ENCODE measurements at places on chromosomes 7 and 10.

DNA sequence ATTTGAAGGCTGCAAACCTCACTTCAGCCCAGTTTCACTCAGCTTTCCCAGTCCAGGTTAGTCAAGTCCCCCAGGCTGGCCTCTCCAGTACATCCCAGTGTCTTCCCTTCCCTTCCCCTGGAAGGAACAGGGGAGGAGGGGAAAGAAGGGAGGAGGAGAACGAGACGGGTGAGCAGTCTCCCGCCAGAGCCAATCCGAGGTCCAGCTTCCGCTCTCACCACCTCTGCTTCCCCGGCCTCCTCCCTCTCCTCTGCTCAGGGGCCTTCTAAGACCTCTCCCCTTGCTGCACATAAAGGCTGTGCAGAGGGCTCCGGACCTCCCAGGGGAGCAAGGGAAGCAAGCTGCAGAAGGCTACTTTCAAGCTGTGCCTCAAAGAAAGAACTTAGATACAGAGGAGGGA is 4.1 kb downstream of the ATG9B start:
- DNase-seq: no peak

GRCh38 chr7:29272057-29272456 is 77.5 kb downstream of the CHN2 start:
- DNase-seq: no peak

GRCh38 chr7:23477962-23478866 is 7.9 kb upstream of the IGF2BP3 start:
- no peak for DNase-seq

DNA sequence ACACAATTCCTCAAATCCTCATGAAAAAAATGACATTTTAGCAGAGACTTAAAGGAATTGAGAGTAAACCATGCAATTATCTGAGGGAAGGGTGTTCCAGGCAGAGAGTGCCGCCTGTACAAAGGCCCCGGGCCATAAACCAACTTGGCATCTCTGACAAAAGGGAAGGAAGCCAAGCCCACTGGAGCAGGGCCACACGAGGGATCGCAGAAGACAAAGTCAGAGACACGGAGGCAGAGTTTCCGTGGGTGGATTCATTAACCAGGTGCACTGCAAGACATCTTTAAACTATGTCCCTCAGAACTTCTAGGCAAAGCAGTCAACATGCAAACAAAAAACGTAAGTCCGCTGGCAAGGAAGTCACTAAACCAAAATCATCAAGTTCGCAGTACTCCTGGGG is 92.0 kb downstream of the SFMBT2 start:
- DNase-seq: no peak

DNA sequence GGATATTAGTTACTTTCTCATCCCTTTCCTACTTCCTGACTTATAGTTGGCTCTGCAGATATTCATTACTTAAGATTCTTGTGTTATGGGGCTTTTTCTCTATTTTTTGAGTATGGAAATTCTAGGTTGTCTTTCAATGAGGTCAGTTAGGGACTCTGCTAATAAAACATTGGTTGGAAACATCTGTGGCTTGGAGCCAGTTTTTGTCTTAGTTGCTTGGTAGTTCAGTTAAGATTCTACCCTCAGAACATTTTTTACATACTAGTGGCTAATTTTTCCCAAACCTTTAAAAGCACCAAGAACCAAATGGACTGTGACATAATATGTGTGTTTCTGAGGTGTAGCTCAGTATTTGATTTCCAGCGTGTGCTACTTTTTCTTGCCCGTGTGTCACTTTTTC is 305.6 kb upstream of the FZD1 start:
- DNase-seq: no peak

- DNase-seq: no peak
Measured at GRCh38 chr10:100688201-100688600, 57.2 kb upstream of the PAX2 start.

DNA sequence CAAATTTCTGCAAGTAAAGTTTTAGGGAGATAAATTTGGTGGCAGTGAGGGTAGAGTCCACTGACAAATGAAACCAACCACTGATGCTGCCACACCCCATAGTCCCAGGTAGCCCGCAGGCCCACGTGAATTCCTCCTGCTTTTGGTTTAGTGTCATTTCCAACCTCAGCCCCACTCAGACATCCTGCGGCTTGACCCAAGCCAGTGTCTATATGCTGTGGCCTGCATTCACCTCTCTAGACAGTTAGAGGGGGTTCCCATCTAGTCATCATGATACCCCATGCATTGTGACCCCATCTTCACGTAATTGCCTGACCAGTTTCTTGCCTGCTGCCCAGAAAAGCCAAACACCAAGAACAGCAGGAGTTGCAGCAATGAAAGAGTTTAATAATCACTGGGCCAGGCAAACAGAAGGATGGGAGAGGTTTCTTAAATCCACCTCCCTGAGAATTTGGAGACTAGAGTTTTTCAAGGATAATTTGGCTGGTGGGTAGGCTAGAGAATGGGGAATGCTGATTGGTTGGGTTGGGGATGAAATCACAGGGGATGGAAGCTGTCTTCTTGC is 332.0 kb upstream of the GALNT17 start:
- DNase-seq: no peak

- DNase-seq: no peak
Measured at GRCh38 chr10:95508730-95509129, 52.4 kb downstream of the SORBS1 start.

DNA sequence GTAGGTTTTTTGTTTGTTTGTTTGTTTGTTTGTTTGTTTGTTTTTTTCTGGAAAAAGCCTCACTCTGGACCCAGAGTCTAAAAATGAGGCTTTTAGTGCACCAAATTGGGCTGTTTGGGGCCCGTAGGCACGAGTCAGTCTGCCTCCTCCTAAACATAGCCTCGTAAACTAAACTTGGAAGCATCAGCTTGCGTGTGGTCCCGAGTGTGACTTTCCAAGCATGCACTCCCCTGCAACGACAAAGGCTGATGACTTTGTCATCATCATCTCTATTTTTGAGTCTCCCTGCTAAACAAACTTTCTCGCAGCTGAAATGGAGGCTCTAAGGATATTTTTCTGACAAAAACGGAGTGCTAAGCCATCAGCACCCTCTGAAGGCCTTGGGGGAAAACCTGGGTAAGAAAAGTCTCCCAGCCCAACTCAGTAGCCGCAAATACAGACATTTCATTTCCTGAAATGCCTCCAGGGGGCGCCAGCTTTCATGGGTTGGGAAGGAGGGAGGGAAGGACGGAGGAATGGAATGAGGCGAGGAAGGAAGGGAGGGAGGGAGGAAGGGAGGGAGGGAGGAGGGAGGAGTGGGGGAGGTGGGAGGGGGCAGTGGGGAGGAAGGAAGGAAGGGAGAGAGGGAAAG is 245.9 kb downstream of the KCNMA1 start:
- no peak for DNase-seq

DNA sequence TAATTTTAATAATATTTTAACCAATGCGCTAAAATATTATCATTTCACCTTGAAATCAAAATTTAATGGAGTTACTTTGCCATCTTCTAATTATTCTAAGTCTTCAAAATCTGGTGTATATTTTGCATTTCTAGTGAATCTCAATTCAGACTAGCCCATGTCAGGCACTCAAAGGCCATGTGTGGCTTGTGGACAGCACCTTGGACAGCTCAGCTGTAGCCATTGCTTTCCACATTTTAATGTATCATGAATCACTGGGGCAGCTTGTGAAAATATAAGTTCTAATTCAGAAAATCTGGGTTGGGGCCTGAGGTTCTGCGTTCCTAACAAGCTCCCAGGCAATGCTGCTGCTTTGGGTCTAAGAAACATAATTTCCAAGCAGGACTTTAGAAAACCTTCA is 57.2 kb downstream of the MGAM2 start:
- no peak for DNase-seq

GRCh38 chr7:33091111-33091531 is 18.1 kb downstream of the RP9 start:
- DNase-seq: no peak

DNA sequence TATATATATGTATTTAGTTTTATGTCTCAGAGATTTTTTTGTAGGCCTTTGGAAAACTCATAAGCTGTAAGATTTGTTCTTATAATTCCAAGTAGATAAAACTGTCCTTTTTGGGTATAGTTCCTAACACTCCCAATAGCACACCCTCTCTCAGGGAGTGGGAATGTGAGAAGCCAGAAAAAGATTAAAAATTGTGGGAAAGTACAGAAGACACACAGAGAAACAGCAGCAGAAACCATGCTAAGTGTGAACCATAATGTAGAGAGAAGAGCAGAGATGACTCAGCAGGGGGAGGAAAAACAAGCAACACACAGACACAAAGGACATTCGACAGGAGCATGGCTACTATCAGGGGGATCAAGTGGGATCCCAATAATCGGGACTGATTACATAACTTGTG is 401.6 kb downstream of the MAGI2 start:
- DNase-seq: no peak

DNA sequence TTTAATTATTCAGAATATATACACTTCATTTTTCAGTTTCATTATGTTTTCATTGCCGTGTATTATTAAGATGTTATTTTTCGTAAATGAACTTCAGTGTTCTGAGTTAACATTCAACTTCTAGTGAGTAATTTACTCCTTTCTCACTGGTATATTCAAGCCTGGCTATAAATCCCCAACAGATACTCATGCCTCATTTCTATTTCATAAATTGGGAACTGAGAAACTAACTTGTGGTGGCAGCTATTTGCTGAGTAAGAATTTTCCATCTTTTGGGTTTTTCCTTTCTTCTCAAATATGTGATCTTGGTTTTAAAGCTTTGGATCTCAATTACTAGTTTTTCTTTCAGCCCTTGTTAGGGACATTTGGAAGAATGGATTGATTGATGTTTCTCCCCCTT is 281.1 kb downstream of the CDK14 start:
- no peak for DNase-seq

- DNase-seq: peak; percentile 57
Measured at GRCh38 chr10:3424111-3424851, 251.7 kb upstream of the PITRM1 start.

- DNase-seq: no peak
Measured at GRCh38 chr7:120567204-120567603, 290.7 kb downstream of the TSPAN12 start.

GRCh38 chr7:87216701-87217508 is 2.6 kb downstream of the TMEM243 start:
- no peak for DNase-seq

- DNase-seq: no peak
Measured at GRCh38 chr7:47291461-47292081, 290.3 kb downstream of the TNS3 start.

DNA sequence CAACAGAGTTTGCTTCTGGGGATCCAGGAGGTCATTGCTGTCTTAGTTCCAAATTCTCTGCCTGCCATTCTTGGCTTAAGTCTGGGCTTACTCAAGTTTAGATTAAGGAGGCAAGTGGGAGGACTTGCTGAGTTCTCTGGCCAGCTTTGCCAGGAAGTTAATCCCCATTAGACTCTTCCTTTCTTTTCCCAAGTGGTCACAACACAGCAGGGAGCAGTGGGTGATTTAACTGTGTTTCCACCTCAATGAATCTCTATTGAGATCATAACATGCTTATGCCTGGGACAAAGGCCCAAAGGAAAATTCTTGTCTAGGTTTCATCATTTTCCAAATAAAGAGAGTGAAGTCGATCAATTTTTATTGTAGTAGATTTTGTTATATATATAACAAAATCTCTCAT is 1159.6 kb downstream of the SORCS3 start:
- DNase-seq: no peak

DNA sequence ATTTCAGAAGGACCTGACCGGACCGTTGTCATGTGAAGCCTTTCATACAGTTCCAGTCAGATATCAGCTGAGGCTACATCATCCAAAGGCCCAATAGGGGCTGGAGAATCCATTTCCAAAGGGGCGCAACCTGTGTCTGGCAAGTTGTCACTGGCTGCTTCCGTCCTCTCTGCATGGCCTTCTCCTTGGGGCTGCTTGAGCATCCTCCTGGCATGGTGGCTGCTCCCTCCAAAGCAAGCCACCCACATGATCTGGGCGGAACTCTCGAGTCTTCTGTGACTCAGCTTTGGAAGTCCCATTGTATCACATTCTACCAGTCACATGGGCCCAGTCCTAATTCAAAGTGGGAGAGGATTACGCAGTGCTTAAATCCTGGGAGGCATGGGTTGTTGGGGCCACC is 207.0 kb upstream of the SHH start:
- no peak for DNase-seq

GRCh38 chr10:132107949-132108877 is 42.5 kb downstream of the JAKMIP3 start:
- DNase-seq: no peak

DNA sequence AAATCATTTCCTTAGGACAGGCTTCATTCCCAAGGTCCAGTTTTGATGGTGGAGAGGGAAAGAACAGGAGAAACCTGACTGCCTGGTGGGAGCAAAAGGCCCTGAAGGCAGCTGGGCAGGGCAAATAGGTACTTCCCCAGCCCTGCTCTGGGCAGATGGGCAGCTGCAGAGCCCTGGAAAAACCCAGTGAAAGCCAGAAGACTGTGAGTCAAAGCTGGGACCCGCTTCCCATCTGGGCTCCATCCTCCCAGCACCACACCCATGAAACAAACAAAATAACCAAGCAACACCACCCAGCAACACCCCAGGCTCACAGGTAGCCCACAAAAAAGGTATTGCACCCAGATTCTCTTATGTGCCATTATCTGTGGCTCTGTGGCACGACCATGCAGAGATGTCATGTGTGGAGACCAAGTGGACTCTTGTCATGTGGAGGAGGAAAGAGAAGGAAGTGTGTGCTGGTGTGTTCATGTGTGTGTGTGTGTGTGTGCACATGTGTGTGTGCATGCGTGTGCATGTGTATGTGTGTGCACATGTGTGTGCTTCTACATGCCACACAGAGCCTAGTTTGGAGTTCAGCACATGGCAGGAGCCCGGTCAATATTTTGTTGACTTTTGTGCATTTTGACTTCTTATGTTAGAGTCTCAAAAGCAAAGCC is 9.8 kb downstream of the CLRN3 start:
- no peak for DNase-seq

GRCh38 chr10:91511549-91512330 is 101.6 kb downstream of the HECTD2 start:
- no peak for DNase-seq

GRCh38 chr10:29205787-29206186 is 83.1 kb upstream of the LYZL1 start:
- no peak for DNase-seq

DNA sequence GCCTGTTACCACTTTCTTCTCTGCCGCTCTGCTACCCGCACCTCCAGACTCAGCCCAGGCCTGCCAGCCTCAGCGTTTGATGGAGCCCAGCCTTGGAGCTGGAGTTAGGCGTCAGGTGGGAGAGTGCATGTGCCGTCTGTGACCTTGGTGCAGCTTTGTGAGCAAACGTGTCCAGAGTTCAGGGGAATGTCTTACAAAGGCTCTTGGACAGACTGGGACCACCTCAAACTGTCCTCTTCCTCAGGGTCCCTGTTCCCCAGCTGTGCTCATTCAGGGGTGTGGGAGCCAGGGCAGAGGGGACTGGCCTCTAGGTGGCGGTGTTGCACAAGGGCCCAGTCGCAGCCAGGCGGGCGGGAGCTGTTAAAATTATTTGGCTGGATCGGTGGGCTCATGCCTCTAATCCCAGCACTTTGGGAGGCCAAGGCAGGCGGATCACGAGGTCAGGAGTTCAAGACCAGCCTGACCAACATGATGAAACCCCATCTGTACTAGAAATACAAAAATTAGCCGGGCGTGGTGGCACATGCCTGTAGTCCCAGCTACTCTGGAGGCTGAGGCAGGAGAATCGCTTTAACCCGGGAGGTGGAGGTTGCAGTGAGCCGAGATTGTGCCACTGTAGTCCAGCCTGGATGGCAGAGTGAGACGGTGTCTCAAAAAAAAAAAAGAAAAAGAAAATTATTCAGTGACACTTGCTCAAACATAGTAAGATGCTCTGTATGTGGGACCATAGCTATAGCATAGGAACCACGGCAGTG is 89.2 kb downstream of the ADCY1 start:
- peak; percentile 70 for DNase-seq

GRCh38 chr7:23472046-23472445 is 1.8 kb upstream of the IGF2BP3 start:
- no peak for DNase-seq

GRCh38 chr10:79050896-79051555 is 17.7 kb upstream of the ZMIZ1 start:
- no peak for DNase-seq

Measured in upper lobe of left lung (tissue), 6 donors.